NCI-H345 (cell line): ENCODE measurements at places on chromosomes 1 and 21.

DNA sequence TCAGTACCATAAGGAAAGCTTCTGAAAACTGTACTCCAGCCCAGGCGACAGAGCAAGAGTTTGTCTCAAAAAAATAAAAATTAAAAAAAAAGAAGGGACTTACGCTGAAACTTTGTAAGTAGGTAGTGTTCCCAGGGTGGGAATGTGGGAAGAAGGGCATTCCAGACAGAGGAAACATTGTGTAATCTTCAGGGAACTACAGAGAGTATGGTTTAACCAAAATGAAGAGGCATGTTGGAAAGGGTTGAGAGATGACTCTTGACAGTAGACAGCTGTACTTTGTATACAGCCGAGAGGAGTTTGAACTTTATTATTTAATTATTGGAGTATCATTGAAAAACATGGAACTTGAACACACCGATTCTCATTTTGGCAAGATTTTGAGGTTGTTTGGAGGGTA is 43.0 kb downstream of the PPP2R5A start:
- DNase-seq, result no peak

GRCh38 chr1:30952098-30952497 is 43.5 kb upstream of the SDC3 start:
- DNase-seq, result no peak

DNA sequence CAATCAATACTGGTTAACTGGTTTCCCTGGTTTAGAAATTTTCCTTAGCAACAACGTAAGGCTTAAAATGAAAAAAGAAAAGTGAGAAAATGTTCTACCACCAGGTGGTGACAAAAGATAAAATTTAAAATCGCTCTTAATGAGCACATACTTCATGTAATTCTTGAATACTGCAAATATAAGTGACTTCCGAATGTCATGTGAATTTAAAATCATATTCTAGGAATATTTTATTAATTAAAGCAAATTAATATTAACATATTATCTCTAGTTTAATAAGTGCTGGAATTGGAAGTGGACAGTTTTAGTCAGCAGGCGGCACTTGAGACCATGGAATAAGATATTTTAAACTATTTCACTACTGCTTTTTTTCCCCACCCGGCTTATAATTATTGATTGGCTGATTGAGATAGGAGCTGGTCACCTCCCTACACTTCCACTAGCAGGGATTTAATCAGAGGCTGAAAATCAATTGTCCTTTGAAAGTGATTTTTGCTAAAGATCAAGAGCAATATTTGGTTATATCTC is 5.0 kb upstream of the ADAMTS1 start:
- peak; percentile 27 for DNase-seq

- DNase-seq, result peak; percentile 6
Observed at GRCh38 chr1:232655028-232655745, 25.3 kb upstream of the SIPA1L2 start.

GRCh38 chr21:16402752-16403151 is 673.0 kb downstream of the USP25 start:
- no peak for DNase-seq

GRCh38 chr21:44681861-44682579 is at the start of gene KRTAP12-1:
Gene KRTAP12-1, minus strand, starts transcription at chr21:44682163. Its CDS starts 40 bp downstream, at chr21:44682123.
- DNase-seq, result peak; percentile 95

- DNase-seq, result no peak
Observed at GRCh38 chr1:245255783-245256182, 101.0 kb downstream of the KIF26B start.

GRCh38 chr1:197973206-197973605 is 56.0 kb downstream of the LHX9 start:
- DNase-seq, result no peak

DNA sequence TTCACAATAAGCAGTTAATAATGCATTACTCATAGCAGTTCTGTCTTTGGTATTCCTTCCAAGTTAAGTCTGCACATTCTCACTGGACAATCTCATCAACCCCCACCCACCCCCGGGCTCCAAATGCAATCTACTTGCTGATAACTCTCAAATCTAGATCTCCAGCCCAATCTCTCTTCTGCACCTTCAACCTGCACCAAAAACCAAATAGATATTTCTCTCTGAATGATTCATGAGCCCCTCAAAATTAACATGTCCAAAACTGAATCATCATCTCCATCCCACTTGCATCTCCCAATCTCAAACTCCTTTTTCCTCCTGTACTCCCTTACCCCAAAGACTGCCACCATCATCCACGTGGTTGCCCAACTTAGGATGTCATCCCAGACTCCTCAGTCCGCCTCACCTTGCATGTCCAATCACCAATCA is 2.7 kb downstream of the DOCK7 start:
- DNase-seq, result no peak

DNA sequence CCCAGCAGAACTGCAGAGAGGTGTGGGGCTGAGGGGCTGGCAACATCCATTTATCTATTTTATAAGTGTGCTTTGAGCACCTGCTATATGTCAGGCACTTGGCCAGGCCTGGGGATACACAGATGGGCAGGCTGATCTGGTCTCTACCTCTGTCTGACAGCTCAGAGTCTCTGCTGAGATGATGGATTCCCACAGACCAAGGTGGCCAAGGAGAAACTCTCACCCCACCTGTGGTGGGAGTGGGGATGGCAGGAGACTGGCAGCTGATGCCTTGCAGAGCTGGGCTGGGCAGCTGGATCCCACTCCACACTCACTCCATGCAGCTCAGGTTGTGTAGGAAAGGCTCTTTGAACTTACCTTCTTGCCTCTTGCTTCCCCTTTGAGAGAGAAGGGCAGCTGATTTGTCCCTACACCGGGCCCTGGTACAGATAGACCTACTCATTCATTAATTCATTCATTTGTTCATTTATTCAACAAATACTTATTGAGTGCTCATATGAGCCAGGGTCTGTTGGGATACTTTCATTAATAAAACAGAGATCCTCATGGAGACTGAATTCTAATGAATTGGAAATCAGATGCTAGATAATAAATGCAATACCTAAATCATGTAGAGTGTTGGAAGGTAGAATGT is 9.0 kb downstream of the ADORA1 start:
- DNase-seq, result no peak

GRCh38 chr1:91731815-91732214 is 154.1 kb downstream of the TGFBR3 start:
- DNase-seq, result no peak

GRCh38 chr1:238485057-238485911 is 594.6 kb upstream of the ZP4 start:
- no peak for DNase-seq

- no peak for DNase-seq
Observed at GRCh38 chr1:109933856-109934711, 23.4 kb downstream of the CSF1 start.

- no peak for DNase-seq
Observed at GRCh38 chr1:31955917-31956736, 18.0 kb upstream of the PTP4A2 start.

- peak; percentile 72 for DNase-seq
Observed at GRCh38 chr1:239951511-239952140, 140.1 kb upstream of the FMN2 start.

GRCh38 chr1:226492426-226493137 is 56.0 kb upstream of the STUM start:
- no peak for DNase-seq

GRCh38 chr1:197733324-197733723 is 42.0 kb downstream of the DENND1B start:
- peak; percentile 25 for DNase-seq

DNA sequence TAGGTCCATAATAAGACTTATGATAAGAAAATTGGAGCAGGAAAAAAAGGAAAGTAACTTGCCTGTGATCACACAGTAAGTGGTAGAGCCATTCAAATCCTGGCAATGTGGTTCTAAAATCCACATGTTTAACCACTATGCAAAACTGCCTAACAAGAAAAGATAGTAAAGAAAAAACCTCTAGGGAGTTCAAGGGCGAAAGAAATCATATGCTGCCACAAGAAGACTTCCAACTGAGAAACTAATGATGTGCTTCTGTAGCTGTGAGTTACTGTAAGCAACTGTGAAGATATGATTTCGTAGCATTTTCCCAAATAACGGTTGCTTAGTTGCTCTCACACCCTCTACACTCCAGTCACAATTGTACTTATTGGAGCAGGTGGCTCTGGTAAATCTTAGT is 20.9 kb upstream of the LYPLAL1 start:
- no peak for DNase-seq

- DNase-seq, result no peak
Observed at GRCh38 chr21:27653481-27653880, 686.6 kb upstream of the ADAMTS5 start.

- DNase-seq, result no peak
Observed at GRCh38 chr1:6419804-6420453, at the start of gene HES2. Gene HES2, minus strand, starts transcription at chr1:6419919. Its CDS starts 99 bp downstream, at chr1:6419820.

DNA sequence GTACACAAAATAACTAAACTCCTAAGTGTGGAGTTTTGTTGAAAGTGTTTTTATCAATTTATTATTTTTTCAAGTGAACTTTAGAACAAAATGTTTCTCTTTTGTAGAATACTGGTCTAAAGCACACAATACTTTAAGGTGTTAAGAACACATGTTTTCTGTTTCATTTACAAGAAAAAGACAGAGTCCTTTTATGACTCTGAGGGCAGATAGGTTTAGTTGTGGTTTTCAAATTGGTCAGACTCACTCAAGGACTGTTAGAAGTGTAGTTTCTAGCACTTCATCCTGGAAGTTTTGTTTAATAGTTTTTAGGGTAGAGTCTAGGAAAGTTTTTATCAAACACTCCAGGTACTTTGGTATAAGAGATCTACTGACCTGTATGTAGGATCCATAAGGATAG is 376.5 kb downstream of the LRRIQ3 start:
- DNase-seq, result no peak

DNA sequence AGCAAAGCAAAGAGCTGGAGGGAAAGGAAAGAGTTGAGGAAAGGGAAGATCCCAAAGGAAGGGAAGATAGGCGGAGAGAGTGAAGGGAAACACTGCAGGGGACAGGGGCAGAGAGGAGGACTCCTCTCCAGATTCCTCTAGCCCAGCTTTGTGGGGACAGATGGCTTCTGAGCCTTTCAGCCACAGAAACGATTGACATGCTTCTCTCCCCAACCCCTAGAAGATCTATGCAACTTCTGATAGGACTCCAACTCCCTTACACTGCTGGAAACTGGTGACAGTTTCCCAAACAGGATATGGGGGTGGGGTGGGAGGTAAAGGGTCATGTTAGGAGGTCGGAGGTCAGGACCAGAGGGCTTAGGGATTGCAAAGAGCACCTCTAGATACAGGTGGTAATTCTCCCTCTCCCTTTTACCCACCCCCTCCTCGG is 6.5 kb downstream of the MEX3A start:
- DNase-seq, result no peak

DNA sequence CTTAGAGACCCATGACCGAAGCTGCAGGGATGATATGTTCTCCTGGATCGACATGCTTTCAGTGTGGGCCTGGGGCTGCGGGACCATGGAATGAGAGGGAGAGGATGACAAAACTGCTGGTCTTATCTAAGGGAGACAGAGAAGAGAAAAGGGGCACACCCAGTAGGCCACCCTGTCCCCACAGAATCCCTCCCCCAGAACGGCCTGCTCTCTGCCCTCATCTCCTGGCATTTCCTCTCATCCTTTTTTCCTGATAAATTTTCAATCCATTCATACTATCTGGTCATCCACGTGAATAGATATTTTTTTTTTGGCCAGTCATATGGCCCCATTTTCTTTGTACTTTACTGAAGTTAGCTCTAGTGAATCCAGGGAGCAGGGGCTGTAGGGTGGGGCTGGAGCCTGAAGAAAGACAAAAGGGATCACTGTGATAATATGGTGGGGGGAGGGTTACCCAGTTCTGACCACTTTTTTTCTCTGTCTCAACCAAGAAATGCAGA is at the start of gene PKLR:
PKLR (minus strand) TSS at position 97 of the 500 bp plus-strand sequence; CDS start at position 54, 43 bp downstream.
- no peak for DNase-seq

DNA sequence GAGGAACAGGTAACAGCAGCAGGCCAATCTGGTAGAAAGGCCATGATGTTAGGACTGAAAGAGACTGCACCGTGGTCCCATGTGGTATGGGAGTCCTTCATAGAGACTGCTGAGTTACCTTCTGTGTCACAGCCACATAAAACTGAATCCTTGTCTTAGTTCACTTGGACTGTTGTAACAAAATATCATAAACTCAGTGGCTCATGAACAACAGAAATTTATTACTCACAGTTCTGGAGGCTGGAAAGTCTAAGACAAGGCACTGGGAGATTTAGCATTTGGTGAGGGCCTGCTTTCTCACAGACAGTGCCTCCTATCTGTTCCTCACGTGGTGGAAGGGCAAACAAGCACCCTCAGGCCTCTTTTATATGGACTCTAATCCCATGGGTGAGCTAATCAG is 67.5 kb downstream of the CD2 start:
- no peak for DNase-seq

DNA sequence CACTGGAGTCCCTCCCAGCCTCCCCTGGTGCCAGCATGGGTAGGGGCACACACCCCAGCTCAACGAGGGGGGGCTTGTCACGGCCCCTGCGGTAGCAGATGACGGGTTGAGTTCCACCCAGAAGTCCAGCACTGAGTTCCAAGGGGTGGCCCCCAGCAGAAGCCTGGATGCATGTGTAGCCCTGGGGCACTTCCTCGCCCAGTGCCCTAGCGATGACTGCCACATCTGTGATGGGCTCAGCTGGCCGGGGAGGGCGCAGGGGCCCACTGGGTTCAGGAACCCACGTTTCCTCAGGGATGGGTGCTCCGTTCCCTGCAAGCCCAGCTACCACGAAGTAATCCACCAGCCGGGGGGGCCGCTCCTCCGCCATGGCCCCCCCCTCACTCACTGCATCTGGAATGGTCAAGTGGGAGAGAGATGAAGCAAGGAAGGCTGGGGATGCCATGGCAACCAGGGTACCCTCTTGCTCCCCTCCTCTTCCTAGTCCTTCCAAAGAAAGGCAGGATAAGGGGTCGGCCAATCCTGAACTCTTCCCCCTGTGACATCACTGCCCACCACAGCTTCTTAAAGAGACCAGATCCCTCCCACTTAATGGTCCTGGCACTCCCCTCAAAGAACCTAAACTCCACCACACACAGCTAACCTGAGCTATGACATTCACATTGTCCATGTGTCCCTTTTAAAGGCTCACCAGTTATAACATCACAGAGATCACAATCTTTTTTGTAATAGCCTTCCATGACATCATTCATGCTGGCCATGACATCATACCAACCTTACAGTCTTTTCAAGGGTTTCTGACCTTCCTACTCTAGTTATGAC is 2.3 kb downstream of the DENND4B start:
- DNase-seq, result no peak

- peak; percentile 59 for DNase-seq
Observed at GRCh38 chr1:160681066-160681890, 30.3 kb downstream of the CD48 start.

GRCh38 chr1:39405358-39405757 is 86.1 kb upstream of the BMP8A start:
- DNase-seq, result no peak

DNA sequence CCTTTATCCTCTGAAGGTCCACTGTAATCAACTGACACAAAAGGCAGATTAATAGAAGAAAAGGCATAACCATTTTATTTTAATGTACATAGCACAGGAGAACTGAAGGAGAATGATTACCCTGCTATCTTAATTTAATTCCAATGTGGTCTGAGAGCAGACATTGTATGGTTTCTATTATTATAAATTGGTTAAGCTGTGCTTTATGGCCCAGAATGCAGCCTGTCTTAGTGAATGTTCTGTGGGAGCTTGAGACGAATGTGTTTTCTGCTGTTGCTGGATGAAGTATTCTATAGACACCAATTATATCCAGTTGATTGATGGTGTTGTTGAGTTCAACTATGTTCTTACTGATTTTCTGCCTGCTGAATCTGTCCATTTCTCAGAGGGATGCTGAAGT is 25.0 kb upstream of the SLC2A1 start:
- no peak for DNase-seq
